ENCODE measurements at places on chromosomes 7 and 10. TPM values are rescaled to one million over a fixed set of nuclear protein-coding genes. Genes with fewer than 3 reads are reported as not detected.

GRCh38 chr7:119964788-119965542 is 308.0 kb upstream of the KCND2 start:
- no peaks in the 10 kb centered on the region for H3K36me3 ChIP-seq
- H3K27ac ChIP-seq: no peak overlapping the region
- DNase-seq: no peak
- H3K27me3 ChIP-seq: no peaks in the 10 kb centered on the region
- no peak overlapping the region for H3K4me3 ChIP-seq

PLAC9 gene
- total RNA-seq: 39.9 TPM

NUDT13 gene
- 3.3 TPM for total RNA-seq

DNA sequence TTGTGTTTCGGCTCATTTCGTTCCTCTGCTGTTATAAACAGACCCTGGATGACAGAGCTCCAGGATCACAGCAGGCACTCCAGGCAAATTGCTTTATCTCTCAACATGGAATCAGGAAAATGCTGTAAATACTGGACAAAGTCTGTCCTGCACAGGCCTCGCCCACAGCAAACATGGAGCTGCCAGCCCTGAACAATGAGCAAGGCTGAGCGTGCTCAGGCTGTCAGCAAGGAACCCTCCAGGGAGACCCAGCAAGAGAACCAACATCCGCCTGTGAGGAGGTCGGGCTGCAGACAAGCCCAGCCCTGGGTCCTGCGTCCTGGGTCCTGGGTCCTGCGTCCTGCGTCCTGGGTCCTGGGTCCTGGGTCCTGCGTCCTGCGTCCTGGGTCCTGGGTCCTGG is 180.8 kb downstream of the PTPRN2 start:
- no peaks in the 10 kb centered on the region for H3K36me3 ChIP-seq
- H3K27ac ChIP-seq: no peak overlapping the region
- no peaks in the 10 kb centered on the region for H3K27me3 ChIP-seq
- H3K4me1 ChIP-seq: no peaks in the 10 kb centered on the region
- DNase-seq: no peak

FAM25C gene
- not detected for total RNA-seq
